ENCODE measurements at places on chromosomes 5 and 9.

GRCh38 chr9:121561385-121562222 is 62.0 kb upstream of the GGTA1 start:
- no peak overlapping the region for H3K27ac ChIP-seq
- peaks cover 3% of the 10 kb centered on the region for H3K4me1 ChIP-seq
- no peak overlapping the region for H3K4me3 ChIP-seq
- no peaks in the 10 kb centered on the region for H3K36me3 ChIP-seq
- DNase-seq: no peak
- H3K27me3 ChIP-seq: no peaks in the 10 kb centered on the region

GRCh38 chr5:124655251-124655917 is 91.1 kb downstream of the ZNF608 start:
- H3K27me3 ChIP-seq: no peaks in the 10 kb centered on the region
- no peak overlapping the region for H3K4me3 ChIP-seq
- no peaks in the 10 kb centered on the region for H3K36me3 ChIP-seq
- DNase-seq: no peak
- no peak overlapping the region for H3K27ac ChIP-seq

DNA sequence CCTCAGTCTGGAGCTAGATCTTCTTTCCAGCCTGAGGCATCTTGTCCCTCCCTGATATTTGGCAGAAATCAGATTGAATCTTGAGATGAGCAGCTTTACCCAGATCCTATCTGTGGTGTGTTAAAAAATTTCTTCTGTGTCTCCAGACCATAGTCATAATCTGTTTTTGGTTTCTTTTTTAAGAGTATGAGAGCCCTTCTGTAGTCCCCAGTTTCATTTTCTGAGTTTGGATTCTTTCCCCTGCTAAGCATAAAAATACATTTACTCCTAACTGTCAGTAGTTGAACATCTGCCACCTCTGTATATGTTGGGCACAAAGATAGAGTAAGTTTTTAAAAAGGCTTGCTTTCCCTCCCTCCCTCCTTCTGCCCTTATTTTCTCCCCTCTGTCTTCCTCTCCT is 137.7 kb downstream of the CNTLN start:
- no peak for DNase-seq
- no peaks in the 10 kb centered on the region for H3K36me3 ChIP-seq
- H3K27me3 ChIP-seq: no peaks in the 10 kb centered on the region
- no peak overlapping the region for H3K27ac ChIP-seq
- no peaks in the 10 kb centered on the region for H3K4me1 ChIP-seq
- H3K4me3 ChIP-seq: no peak overlapping the region

DNA sequence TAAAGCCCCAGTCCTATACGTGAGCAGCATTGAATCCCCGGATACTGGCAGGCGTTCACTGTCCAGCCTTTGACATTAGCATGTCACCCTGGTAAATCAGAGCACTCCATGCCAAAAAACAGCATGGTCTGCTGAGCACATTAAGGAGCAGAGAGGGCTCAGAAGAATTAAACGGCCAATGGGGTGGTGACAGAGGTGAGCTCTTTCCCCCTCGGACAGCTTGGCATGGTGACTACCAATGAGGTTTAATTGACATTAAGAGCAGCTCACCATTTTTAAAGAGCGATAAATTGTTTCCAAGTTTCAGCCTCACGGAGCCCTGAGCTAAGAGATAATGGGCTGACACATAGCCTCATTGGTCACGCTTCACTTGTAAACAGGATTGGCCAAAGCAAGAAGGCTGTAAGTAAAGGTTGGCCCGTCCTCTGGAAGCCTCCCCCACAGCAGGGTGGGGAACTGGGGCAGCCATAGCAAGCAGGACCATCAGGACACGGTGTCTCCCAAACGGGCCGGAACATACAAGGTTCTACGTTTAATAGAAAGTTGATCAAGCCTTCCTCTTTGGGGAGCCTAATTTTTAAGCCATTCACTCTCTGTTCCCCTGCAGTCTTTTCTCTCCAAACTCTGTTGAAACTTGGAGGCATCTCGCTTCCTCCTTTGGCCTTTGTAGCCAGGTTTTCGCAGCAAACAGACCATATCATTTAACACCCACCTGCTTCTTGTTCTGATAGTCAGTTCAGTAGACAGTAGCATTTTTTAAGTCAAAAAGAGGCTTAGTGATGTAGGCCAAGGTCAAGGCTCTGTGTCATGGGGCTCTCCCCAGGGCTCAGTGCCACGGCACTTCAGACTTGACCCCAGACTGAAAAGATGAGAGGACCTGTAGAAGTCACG is 25.9 kb downstream of the QRFP start:
- H3K27me3 ChIP-seq: no peaks in the 10 kb centered on the region
- H3K36me3 ChIP-seq: peaks cover 28% of the 10 kb centered on the region
- no peak overlapping the region for H3K27ac ChIP-seq
- no peak overlapping the region for H3K4me3 ChIP-seq
- no peak for DNase-seq

DNA sequence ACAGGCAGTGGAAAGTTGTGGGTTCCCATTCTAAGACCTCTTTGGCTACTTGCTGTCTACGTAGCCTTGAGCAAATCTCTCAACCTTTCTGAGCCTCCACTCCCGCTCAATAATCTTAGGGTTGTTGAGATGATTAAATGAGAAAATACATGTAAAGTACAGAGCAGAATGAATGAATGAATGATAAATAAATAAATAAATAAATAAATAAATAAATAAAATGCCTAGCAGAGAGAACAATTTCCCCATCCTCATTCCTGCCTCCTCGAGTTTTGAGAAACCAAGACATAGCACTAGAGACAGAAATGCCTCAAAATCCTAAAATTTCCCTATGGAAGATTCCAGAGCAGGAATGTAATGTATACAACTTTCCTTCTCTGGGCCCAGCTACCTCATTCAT is 128.3 kb upstream of the RAD23B start:
- no peak for DNase-seq
- no peaks in the 10 kb centered on the region for H3K36me3 ChIP-seq
- no peak overlapping the region for H3K4me3 ChIP-seq
- no peaks in the 10 kb centered on the region for H3K4me1 ChIP-seq
- H3K27ac ChIP-seq: no peak overlapping the region

GRCh38 chr9:121344184-121344583 is 25.9 kb downstream of the STOM start:
- DNase-seq: no peak
- no peak overlapping the region for H3K27ac ChIP-seq
- no peaks in the 10 kb centered on the region for H3K27me3 ChIP-seq
- H3K4me1 ChIP-seq: no peaks in the 10 kb centered on the region

DNA sequence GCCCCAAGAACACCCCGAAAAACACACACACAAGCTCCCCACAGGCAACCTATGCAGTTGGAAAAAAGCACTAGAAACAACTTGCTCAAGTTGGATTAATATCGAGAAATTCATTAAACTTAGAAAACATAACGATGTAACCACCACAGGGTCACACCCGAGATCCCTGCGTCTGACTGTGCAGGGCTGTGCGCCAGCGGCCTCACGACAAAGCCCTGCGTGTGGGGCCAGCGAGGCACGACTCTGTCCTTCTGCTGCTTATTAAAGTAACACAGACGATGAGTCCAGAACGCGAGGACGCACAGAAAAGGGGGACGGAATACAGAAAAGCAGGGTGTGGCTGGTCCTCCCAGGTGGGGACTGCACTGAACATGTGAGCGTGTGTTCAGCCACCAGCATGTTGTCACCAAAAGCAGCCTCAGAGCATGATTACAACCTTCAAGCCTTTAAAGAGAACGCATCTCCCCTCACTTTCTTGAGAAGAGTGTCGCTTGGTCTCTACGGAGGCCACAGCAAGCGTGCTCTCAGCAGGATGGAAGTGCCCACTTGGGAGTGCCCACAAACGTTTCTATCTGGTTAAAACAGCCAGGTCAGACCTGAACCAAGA is 14.4 kb downstream of the SLC12A7 start:
- no peak overlapping the region for H3K27ac ChIP-seq
- H3K36me3 ChIP-seq: peaks cover 6% of the 10 kb centered on the region
- H3K4me3 ChIP-seq: no peak overlapping the region
- H3K27me3 ChIP-seq: no peaks in the 10 kb centered on the region

DNA sequence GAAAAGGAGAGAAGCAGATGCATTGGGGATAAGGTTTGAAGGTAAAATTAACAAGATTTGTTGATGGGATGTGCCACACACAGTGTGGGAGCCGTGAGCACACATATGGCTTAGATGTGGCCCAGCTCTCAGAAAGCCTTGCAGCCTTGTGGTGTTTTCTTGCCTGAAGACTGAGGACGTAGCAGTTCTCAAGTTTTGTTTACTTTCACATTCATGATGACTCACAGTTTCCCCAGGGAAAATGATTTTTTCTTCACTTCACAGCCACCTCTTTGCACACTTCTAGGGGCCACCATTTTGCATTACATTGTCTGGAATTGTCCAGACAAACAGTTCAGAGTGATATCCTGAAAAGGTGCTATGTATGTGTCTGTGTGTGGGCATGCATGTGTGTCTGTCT is 126.2 kb downstream of the BASP1 start:
- no peaks in the 10 kb centered on the region for H3K4me1 ChIP-seq
- no peak for DNase-seq
- H3K27ac ChIP-seq: no peak overlapping the region

DNA sequence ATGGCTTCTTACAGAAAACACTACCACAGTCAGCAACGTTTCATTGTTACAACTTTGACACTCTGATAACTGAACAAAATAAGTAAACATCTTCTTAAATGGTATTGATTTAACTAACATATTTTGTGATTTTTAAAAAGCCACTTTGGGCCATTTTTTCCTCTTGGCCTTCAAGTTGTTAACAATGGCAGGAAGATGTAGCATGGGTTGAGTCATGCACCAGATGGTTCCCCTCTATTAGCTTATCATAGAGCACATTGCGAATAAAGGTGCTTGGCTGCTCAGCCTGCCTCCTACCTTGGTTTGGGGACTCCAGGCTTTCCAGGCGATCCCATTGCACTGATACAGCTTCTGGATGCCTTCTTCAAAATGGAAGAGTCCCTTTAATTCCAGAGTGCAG is 24.1 kb upstream of the CER1 start:
- H3K36me3 ChIP-seq: no peaks in the 10 kb centered on the region
- H3K27ac ChIP-seq: no peak overlapping the region
- H3K4me3 ChIP-seq: no peak overlapping the region
- H3K4me1 ChIP-seq: no peaks in the 10 kb centered on the region

DNA sequence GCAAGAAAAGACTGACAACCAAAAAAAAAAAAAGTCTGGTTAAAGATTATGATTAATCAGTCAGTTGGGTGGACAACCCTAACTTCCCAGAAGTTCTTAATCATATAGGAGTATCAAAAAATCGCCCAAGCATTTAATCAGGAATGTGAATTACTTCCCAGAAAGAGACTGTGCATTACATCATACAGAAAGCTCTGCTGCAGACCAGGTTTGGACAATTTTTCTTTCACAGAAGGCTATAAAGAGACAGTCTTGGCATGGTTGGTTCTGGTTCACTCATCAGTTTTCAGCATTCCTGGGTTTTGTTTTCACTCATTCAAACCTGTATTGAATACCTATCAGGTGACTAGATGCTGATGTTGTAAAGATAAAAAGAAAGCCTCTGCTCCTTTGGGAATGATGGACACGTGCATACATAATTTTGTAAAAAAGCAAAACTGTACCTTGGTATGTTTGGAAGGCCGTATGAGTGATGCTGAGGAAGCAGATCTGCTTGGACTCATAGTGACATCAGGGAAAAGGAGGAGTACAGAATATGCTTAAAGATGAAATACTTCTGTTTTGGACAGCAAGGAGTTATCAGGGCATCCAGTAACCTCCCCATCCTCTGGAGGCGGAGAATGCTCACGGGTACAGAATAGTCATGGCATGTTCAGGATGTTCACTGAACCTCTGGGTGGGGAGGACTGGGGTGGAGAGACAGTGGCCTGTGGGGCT is 178.4 kb downstream of the GNA14 start:
- no peak overlapping the region for H3K4me3 ChIP-seq
- 0 out of 2 replicates have a peak, but pooled peaks cover 1% of the 10 kb centered on the region for H3K4me1 ChIP-seq
- H3K36me3 ChIP-seq: no peaks in the 10 kb centered on the region
- H3K27ac ChIP-seq: no peak overlapping the region

GRCh38 chr5:148372166-148372725 is 11.5 kb upstream of the FBXO38 start:
- H3K4me1 ChIP-seq: no peaks in the 10 kb centered on the region
- no peak overlapping the region for H3K27ac ChIP-seq
- no peaks in the 10 kb centered on the region for H3K27me3 ChIP-seq
- DNase-seq: no peak

GRCh38 chr9:33172256-33173238 is 5.4 kb upstream of the B4GALT1 start:
- 0 out of 2 replicates have a peak, but pooled peaks cover 1% of the 10 kb centered on the region for H3K4me1 ChIP-seq
- H3K27me3 ChIP-seq: no peaks in the 10 kb centered on the region
- H3K4me3 ChIP-seq: no peak overlapping the region
- H3K27ac ChIP-seq: no peak overlapping the region
- no peak for DNase-seq

- peaks cover 3% of the 10 kb centered on the region for H3K4me1 ChIP-seq
- no peak overlapping the region for H3K4me3 ChIP-seq
- no peak for DNase-seq
- H3K27ac ChIP-seq: no peak overlapping the region
- H3K36me3 ChIP-seq: no peaks in the 10 kb centered on the region
Measured at GRCh38 chr9:92058723-92059444, 56.3 kb downstream of the SPTLC1 start.

GRCh38 chr5:39058178-39058921 is 15.8 kb downstream of the RICTOR start:
- H3K27me3 ChIP-seq: no peaks in the 10 kb centered on the region
- no peak overlapping the region for H3K27ac ChIP-seq
- H3K4me1 ChIP-seq: no peaks in the 10 kb centered on the region
- no peak for DNase-seq
- no peaks in the 10 kb centered on the region for H3K36me3 ChIP-seq

GRCh38 chr5:94250985-94251384 is 367.4 kb downstream of the KIAA0825 start:
- H3K27me3 ChIP-seq: no peaks in the 10 kb centered on the region
- H3K4me3 ChIP-seq: no peak overlapping the region
- H3K4me1 ChIP-seq: peaks cover 2% of the 10 kb centered on the region
- no peak overlapping the region for H3K27ac ChIP-seq
- H3K36me3 ChIP-seq: no peaks in the 10 kb centered on the region
- no peak for DNase-seq

DNA sequence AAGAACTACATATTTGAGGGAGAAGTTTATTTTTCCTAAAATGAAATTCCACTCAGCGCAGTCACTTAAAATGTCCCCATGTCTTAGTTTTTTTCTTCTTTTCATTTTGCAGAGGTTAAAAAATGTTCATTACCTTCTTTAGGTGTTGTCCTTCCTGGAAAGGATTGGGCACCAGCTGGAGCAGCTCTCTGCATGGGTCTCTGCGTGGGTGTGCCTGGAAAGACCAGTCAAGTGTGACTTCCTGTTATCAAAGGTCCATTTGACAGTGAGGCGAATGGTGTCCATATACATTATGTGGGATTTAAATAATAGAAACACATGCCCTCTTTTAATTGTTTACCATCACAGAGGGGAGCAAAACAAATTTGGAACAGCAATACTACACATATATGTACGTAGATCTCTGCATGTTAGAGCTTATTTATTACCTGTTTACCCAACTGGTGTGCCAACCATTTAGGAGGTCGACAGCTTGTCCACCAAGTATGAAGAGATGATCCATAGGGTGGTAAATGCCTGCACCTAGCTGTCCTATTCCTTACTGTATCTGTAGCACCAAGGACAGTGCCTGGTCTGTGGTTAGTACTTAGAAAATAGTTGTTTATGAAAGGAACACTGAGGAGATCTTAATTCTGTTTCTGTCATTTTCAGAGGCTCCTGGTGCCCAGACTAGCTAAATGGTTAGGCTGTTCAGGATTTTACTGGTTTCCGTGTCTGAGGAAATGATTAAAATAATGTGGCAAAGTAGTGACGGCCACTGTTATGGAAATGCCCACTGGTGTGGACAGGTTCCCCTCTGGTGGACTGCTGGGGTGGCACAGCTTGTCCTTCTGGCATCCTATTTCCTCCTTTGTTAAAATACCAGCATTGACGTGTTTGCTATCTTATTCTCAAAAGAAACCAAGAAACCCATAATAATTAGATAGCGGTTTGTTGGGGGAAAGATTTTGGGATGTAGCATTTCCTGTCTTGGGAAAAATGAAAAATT is 200.4 kb downstream of the MAST4 start:
- DNase-seq: no peak
- H3K27ac ChIP-seq: no peak overlapping the region
- H3K4me1 ChIP-seq: no peaks in the 10 kb centered on the region
- H3K4me3 ChIP-seq: no peak overlapping the region
